ENCODE measurements at places on chromosomes 5 and 9. TPM values are rescaled to one million over a fixed set of nuclear protein-coding genes. Genes with fewer than 3 reads are reported as not detected.

GRCh38 chr5:665541-665955 lies 27.6 kb downstream of the TPPP start:
- DNase-seq = no peak

- no peak for DNase-seq
Measured at GRCh38 chr9:98568234-98568908, 140.4 kb downstream of the GABBR2 start.

- no peak for DNase-seq
Measured at GRCh38 chr5:171646102-171647042, 139.2 kb upstream of the SMIM23 start.

DNA sequence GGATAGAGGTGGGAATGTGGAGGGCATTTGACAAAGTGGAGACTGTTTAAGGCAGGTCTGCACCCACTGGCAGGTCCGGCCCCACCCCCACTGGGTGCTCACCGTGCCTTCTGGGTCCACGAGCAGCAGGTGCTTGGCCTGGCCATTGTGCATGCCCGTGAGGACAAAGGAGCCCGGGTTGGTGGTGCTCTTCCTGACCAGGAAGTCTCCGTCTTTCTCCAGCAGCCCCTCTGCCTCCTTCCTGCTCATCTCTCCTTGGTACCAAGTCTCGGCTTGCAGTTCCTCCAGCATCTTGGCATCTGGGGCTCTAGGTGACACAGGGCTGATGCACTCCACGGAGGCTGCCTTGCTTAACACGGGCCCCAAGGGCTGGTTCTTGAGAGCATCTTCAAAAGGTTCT lies 46.6 kb downstream of the S1PR3 start:
- DNase-seq = no peak

DNA sequence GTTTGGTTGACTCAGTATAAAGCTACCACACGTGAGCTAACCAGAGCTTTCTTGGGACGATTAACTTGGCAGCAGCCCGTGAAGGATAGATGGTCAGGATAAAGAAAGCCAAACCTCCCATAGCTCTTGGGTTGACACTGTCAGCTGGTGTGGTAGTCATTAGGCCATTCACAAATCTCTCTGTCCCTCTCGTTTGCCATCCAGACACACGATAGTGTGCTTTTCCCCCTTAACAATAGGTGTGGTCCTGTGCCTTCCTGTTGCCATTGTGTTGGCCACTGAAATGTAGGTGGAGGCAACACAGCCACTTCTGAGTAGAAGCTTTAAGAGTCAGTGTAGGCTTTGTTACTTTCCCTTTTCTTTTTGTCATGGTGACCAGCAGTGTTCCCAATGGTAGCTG lies 11.7 kb downstream of the OR13J1 start:
- DNase-seq = no peak

DNA sequence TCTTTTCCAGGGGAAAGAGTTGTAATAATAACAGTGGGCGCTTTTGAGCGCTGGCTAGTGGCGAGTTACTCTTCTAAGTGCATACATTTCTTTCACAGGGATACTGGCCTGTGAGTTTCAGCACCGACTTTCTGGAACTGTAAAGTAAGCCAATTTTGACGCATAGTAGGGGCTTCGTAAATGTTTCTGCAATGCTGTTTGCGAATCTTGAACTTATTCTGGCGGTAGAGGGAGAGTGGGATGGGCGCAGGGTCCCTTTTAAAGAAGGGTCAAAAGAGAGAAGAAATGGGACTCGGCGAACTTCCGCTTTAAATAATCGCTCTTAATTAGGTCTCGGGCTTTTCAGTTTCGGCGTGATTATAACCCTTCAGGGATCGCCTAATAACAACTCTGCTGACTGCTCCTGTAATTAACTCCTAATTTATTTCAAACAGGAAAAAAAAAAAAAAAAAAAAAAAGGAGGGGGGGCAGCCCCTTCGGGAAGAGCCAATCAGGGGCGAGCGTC lies 351 bp upstream of the MSX2 start:
- no peak for DNase-seq

- no peak for DNase-seq
Measured at GRCh38 chr5:111345731-111346130, 121.5 kb downstream of the CAMK4 start.

DNA sequence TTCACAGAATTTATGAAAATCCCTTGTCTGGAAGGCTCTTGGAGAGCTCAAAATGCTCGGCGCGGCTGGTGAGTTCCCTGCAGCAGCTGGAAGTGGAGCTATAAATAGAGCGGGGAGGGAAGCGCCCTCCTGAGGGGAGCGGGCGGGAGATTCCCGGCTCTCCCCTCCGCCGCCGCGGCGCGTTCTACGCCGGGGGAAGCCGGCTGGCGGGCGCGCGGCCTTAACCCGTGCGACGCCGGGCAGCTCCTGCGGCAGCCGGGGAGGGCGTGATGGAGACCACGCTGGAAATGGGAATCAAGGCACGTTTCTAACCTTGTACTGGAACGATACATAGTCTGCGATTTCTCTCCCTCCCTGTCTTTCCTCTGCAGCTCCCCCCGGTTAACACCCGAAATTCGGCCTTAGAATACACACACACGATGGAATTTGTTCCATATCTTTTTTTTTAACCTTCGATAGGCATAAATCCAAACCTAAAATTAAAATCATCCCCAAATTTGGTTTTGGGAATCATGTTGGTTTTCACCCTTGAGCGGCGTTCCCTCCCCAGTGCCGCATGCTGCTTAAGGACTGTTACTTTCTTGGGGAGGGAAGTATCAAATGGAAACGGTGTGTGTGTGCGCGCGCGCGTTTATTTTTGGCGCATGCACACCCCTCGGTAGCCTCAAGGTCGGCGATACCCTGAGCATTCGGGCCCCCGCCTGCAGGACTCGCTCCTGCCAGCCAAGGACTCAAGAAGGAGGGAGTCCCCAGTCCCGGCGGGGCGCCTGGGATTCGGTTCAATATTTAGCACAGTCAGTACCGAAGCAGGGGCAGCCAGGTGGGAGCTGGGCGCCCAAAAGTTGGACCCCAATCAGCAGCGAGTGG lies 306.3 kb upstream of the KCNN2 start:
- DNase-seq = peak; percentile 78

- no peak for DNase-seq
Measured at GRCh38 chr5:17229313-17229712, 11.9 kb downstream of the BASP1 start.

- no peak for DNase-seq
Measured at GRCh38 chr9:86485359-86485758, 131.1 kb upstream of the TUT7 start.

- no peak for DNase-seq
Measured at GRCh38 chr5:43729846-43730478, 127.0 kb downstream of the NNT start.

- DNase-seq = no peak
Measured at GRCh38 chr9:120783602-120784047, 9.6 kb downstream of the FBXW2 start.

DNA sequence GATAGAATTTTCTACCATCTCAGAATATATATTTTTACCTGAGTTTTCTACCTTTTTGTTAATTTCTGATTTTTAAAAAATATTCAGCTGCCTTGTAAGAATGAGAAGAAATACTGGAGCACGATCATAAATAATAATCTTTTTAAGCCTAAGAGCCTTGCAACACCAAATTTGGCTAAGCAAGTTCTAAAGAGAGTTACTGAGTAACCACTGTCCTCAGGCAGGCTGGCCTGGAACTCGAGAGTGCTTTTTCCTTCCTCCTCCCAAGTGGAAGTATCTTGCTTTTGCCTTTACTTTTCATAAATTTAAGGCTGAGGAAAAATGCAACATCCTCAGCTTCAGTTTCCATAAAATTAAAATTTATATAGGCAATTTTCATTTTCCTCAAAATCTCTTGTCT lies 21.0 kb downstream of the GLRX start:
- DNase-seq = no peak

GRCh38 chr9:115042781-115043509 lies 75.0 kb downstream of the TNC start:
- DNase-seq = no peak

DNA sequence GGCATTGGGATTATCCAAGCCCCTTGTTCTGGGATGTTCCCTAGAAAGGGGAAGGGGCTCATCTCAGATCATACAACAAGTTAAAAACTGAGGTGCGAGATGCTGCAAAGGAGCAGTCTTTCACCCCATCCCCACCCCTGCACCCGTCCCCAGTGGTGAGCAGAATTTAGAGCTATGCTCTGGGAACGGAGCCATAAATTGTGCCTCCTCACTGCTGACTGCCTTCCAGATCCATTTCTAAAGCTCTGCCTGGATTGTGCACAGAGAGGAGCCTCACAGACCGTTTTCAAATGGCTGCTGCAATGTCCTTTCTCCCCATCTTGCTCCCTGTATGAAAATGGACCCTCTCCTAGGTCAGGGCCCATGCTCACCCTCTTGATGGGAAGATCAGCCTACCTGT lies 8.3 kb downstream of the SLC25A48 start:
- no peak for DNase-seq

DNA sequence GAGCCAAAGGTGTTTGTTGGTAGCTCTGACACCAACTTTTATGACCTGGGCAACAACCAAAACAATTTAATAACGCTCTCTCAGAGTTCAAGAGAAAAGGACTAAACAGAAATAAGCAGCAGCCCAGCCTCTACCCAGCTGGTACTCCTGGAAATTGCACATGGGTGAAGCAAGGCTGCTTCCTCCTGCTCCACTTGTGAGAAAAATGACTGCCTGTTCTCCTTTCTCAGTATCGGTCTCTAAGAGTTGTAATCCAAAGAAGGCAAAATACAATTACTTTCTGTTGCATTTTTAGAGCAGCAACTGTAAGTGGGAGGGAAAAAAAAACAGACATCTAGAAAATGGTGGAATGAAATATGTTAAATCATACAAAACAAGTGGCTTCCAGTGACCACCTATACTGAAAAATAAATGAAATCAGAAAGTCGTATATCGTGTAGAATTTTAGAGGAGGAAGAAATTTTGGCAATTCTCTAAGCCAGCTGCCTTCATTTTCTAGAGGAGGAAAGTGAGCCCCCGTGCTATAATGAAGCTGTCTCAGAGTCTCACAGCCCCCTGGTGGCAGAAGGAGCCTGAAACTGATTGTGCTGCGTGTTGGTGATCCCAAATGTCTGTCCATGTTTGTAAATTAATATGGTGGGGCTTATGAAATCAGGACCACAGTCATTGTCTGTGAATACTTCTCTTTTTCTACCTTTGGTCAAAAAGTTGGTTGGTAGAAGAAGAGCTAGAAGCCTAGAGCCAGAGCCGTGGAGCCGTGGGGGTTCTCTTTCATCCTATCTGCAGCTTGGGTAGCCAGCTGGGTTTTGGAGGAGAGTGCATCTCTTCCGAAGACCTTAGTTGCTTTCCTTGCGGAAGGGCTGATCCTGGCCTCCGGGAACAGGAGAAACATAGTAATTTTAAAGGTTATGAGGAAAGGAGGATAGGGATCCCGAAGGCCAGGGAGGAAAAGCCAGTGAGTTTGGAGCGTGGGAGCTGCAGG lies 139.9 kb downstream of the PIP5K1B start:
- DNase-seq = peak; percentile 54

DNA sequence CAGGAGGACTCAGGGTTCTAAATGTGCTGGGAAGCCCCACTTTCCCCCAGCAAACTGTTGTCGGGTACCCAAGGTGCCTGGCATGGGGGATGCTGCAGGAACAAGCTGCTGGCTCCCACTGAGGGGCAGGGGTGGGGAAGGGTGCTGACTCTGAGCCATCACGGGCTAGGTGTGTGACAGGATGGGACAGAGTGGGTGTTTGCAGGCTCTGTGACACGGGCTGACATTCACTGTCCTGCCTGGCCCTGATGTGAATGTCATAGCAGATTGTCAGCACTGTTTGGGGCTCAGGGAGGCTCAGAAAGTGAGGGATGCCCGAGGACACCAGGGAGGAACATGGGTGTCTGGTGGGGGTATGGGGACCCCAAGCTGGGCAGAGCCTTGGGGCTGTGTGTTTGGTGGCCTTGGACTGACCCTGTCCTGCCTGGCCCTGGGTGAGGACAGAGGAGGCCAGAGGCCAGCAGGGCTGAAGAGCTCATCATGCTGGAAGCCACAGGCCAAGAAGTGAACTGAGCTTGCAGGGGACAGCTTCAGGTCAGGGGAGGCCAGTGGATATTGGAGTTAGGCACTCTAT lies 20.6 kb downstream of the WNK2 start:
- peak; percentile 39 for DNase-seq

GRCh38 chr9:4228606-4229005 lies 71.3 kb downstream of the GLIS3 start:
- no peak for DNase-seq

DNA sequence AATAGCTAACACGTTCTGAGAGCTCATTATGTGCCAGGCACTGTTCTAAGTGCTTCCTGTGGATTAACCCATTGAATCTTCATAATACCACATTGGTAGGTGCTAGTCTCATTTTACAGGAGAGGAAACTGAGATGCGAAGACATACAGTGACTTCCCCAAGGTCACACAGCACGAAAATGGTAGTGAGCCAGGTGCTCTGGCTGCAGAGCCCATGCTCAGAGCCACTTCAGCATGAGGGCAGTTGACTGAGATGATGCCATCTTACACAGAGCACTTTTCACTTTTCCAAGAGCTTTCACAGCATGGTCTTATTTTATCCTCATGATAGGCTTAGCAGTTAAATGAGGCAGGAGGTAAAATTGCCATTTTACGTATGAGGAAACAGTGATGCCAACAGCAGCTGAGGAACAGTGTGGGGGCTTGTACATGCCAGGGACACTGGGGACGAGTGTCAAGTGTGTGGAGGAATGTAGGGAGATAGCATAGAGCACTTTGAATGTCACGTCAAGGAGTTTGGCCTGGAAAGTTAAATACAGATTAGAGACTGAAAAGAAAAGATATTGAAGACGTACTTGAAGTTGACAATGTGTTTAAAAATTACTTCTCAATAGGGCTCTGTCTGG lies 180.0 kb downstream of the KIF4B start:
- DNase-seq = peak; percentile 56

GRCh38 chr5:7391814-7392692 lies 3.9 kb upstream of the ADCY2 start:
- no peak for DNase-seq

The TEK gene
- total RNA-seq = 22.2 TPM

The ZFP37 gene
- 0.82 TPM for total RNA-seq

The TAF1L gene
- not detected for total RNA-seq

The SLC34A3 gene
- not detected for total RNA-seq

The C1QTNF3 gene
- 1.1 TPM for total RNA-seq

The CXCL14 gene
- total RNA-seq = 1.3 TPM

The CRB2 gene
- total RNA-seq = 0.79 TPM

The CATSPER3 gene
- 0.74 TPM for total RNA-seq

The SLC6A3 gene
- not detected for total RNA-seq

The MAP1B gene
- 67.1 TPM for total RNA-seq

The ROR2 gene
- 0.87 TPM for total RNA-seq

The C9orf152 gene
- not detected for total RNA-seq

The YIPF5 gene
- 26.6 TPM for total RNA-seq

All from left ventricle myocardium superior (tissue), 1 donor.